ENCODE measurements at places on chromosomes 6 and 20.
A peak's percentile ranks its signal among the peaks of the same experiment; 100 is the strongest.

DNA sequence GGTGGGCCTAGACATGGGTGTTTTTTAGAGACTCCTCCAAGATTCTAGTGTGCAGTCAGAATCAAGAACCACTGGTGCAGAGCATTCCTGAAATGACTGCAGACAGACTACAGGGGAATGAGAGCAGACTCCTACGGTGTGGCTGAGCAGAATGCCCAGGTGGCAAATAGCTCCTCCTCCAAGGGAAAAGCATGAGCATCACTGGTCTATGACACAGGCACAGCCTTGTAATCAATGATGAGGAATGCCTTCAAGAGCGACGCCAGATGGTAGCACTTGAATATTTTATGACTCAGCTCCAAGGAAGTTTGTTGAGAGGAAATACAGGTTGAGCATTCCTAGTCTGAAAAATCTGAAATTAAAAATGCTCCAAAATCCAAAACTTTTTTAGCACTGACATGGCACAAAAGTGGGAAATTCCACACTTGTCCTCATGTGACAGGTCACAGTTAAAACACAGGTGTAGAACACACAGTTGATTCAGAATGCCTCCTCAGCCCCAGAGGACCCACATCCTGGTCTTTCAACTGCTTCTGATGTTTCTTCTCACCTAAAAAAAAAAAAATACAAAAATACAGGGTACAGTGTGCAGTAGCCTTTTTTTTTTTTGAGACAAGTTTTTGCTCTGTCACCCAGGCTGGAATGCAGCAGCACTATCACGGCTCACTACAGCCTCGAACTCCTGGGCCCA, 10.6 kb upstream of the FAM8A1 start:
- DNase-seq, result no peak

DNA sequence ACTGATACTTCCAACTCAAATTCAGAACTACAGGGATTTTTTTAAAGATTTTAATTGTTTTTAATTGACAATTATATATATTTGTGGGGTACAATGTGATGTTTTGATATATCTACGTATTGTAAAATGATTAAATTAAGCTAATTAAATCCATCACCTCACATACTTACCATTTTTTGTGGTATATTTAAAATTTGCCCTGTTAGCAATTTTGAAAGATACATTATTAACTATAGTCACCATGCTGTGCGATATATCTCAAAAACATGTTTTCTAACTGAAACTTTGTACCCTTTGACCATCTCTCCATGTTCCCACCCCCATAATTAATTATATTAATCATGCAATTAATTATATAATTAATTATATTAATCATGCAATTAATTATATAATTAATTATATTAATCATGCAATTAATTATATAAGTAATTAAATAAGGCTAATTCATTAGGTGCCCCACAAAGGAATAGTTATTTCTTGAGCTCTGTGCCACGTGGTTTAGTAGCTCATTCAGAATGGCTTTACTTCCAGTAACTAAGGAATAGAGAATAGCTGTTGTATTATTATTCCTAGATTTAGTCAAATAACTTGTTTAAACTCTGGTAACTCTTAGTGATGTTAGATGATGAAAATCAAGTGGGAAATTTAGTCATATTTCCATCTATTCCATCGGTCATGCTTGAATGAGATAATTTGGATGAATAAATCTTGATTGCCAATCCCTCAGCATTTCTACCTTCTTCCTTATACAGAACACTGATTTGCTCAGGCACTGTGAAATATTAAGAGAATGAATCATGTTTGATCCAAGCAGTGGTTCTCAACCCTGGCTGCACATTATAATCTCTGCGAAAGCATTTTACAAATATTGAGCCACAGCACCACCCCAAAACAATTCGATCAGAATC, 25.1 kb downstream of the LOC128125822 start:
- no peak for DNase-seq

GRCh38 chr6:150981095-150981494, 115.6 kb downstream of the MTHFD1L start:
- no peak for DNase-seq

GRCh38 chr6:72930556-72931132, 294.7 kb downstream of the KHDC1L start:
- no peak for DNase-seq

DNA sequence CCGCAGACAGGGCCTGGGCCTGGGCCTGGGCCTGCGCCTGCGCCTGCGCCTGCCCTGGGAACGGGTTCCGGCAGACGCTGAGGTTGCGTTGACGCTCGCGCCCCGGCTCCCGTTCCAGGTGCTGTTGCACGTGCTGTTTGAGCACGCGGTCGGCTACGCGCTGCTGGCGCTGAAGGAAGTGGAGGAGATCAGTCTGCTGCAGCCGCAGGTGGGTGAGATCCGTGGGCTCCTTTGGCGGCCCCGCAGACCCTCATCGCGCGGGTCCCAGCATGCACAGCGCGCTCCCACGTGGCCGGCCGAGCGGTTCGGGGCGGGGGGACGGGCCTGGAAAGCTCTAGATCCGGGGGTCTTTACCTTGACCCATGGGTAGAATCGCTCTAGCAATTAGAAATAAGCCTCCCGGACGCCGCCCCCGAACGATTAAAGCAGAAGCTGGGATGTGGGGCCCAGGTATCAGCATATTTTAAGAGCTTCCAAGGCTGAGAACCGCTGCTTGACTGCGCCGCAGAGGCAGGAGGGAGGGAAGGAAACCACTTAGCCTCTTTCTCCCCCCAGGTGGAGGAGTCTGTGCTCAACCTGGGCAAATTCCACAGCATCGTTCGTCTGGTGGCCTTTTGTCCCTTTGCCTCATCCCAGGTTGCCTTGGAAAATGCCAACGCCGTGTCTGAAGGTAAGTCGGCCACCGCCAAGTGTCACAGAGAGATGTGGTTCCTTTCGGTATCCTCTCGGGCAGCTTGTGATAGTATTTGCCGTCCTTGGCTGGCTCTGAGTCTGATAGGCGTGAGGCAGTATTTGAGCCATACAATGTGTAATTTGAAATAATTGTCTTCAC, 508 bp downstream of the NOP56 start:
- peak; percentile 54 for DNase-seq

DNA sequence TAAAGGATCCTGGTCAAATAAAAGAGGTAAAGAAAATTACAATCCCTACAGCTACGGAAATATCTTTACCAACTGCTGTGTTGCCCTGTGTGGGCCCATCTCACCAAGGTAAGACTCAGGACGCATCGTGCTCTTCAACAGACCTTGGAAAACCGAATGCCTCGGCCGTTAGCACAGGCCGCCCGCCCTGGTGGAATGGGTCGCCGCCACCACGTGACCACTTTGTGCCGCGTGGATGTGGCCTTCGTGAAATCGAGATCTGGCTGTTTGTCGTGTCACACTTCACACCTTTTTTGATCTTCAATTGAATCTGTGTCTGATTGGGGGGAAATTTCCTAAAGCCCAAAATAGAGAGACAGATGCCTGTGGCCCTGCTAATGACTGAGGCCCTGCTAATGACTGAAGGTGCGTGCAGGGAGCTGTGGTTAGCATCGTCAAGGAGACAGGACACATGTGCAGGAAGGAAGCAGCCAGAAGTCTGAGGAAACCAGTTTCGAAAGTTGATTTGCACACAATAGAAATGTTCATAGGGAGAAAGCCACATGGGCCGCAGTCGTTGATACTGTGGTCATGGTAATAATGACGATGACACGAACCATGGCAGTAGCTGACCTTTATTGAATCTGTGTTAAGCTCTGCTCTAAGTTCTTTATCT, 175.7 kb upstream of the SNX9 start:
- no peak for DNase-seq

DNA sequence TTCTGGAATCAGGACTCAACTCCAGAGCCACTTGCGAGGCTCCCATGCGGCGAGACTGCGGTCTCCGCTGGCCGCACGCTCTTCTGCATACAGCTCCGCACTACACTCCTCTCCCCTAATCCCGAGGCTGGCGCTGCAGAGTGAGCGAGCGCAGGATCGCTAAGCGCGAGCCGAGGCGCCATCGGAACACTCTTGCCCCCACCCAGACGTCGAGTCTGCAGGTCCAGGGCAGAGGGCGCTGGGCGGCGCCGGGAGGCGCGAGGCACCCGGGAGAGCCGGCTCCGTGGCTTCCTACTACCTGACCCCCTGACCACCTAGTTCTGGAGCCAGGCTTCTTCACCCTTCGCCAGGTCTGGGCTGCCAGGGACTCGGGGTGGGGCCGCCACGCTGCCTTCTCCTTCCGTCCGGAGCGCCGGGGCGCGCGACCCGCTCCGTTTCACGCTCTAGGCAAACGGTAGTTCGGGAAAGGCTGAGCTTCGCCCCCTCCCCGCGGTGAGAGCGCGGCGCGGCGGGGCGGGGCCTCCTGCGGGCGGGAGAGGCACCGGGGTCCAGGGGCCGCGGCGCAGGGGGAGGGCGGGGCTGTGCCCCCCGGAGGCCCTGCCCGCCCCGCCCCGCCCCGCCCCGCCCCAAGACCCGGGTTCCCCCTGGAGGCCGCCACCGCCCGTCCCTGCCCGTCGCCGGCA, 5.4 kb upstream of the TUBB2A start:
- DNase-seq, result peak; percentile 51

- no peak for DNase-seq
Observed at GRCh38 chr6:142336787-142337186, 35.0 kb downstream of the ADGRG6 start.

DNA sequence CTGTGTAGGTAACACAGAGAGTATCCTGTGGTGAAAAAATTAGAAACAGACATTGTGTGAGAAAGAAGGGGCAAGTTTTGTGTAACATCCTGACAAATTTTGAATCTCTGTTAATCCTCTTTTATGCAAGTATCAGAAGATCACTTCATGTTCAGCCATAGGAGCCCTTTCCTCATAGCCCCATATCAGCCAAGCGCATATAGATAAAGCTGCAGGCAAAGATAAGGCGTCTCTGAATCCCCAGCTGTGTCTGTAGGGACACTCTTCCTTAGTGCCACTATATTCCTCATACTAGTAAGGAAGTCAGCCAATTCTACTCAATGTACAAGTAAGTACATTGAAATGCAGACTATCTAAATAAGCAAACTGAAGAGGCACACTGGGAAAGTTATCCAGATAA, 22.3 kb downstream of the HTR1E start:
- no peak for DNase-seq

- no peak for DNase-seq
Observed at GRCh38 chr6:5102267-5102970, 17.3 kb downstream of the PPP1R3G start.

GRCh38 chr6:159887761-159888160, 3.0 kb upstream of the MAS1 start:
- no peak for DNase-seq

- DNase-seq, result no peak
Observed at GRCh38 chr6:24721461-24722215, 2.7 kb upstream of the C6orf62 start.

- DNase-seq, result peak; percentile 14
Observed at GRCh38 chr20:47544240-47544639, 42.6 kb downstream of the NCOA3 start.

DNA sequence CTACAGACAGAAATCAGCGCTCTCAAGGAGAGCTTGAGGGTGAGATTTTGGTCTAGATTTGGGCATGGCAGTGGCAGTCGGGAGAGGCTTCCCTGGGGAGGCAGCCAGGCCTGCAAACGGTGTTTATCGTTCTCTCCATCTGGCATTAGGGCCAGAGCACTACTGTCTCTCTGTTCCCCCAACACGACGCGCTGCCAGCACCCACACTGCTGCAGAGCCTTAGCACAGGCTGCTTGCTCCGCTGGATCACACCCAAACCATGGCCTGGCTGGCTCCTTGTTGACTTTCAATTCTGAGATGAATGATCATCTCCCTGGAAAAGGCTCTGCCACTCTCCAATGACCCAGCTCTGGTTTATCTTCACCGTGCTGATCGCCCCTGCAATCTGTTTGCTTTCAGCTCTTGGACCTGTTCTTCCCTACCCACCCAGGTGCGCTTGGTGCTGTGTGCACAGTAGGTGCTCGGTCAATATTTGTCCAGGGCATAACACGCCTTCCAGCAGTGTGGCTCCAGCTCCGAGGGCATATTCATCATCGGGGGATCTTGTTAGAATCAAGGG, 106.1 kb downstream of the TFAP2C start:
- no peak for DNase-seq

DNA sequence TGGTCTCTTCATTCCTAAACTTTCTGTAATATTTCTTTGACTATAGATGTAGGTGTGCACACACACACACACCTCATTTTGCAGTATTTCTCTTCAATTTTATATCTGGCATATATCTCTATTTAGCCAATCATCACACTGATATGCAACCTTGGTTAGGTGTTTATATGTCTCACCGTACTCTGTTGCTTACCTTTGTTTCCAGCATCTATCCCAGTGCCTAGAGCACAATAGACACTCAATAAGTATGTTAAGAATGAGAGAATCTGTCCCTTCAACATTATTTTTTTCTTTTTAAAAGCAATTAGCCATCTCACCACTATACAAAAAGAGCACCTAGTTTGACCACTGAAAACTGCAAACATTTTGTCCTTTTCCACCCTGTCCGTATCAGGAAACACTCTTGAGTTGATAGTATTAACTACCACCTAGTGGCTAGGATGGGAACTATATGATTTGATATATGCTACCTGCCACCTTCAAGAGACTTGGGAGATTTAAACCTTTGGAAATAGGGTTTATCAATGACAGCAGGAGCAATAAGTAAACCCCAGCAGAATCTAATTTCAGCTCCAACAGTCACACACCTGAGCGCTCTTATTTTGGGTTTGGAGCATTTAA, 48.7 kb upstream of the RSPO3 start:
- no peak for DNase-seq

- no peak for DNase-seq
Observed at GRCh38 chr6:125926711-125927110, 29.9 kb upstream of the HINT3 start.

- no peak for DNase-seq
Observed at GRCh38 chr20:35742741-35743523, 872 bp upstream of the RBM39 start.

- no peak for DNase-seq
Observed at GRCh38 chr6:1747003-1747402, 137.3 kb downstream of the FOXC1 start.

DNA sequence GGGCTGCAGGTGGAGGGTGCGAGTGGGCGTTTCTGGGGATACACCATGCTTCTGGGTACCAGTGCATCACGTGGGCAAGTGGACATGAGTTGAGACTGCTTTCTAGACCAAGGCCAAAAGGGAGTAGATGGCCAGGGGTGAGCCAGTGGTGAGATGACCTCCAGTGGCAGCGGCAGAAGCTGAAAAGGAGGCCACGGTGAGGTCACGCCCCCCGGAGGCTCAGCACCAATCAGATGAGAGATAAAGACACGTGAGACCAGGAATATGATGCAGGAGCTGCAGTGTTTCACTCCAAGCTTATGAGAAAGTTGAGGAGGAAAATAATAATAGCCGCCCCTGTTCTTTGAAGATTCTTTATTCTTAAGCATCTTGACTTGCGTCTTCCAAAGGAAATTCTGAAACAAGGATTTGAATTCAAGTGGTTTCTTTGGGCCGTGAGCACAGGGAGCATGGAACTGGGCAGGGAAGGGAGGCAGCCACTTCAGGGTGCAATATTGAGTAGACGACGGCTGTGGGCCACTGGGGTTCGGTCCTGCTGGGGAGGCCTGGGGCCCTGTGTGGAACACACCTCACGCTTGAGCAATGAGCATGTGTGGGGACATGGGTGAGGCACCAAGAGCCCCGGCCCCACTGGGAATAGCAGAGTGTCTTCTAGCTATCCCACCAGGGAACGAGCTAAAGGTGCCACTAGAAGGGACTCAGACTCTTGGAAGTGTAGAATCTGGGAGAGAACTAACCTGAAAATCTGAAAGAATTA, 156.7 kb upstream of the LRFN2 start:
- no peak for DNase-seq
